ENCODE measurements at places on chromosomes 16 and 17. TPM values are rescaled to one million over a fixed set of nuclear protein-coding genes. Genes with fewer than 3 reads are reported as not detected.

DNA sequence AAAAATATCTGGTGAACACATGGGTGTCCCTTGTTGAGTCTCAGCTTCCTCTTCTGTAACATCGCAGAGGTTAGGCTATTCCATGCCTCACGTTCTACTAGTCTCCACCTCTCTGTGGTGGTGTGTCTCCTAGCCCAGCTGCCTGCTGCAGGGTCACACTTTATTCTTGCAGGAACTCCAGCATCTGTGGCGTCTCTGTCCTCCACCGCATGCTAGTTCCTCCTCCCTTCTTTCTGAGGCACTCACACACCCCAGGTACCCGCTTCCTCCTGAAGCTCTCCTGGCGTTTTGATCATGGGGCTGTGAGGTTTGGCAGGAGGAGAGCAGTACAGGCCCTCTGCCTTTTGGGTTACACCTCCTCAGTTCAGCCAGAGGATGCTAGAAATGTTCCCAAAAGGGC lies 9.9 kb upstream of the TEX2 start:
- no peak for DNase-seq

- DNase-seq, result peak; percentile 68
Measured at GRCh38 chr17:66200685-66201092, 8.8 kb upstream of the CEP112 start.

GRCh38 chr17:63991611-63992010 lies 6.5 kb upstream of the PRR29 start:
- DNase-seq, result no peak

FZD2 gene
- total RNA-seq, result 7.7 TPM

CD300H gene
- total RNA-seq, result not detected

- no peak for DNase-seq
Measured at GRCh38 chr16:57873218-57873617, 70.9 kb upstream of the KIFC3 start.

SLC16A6 gene
- 0.49 TPM for total RNA-seq

GRCh38 chr17:17416007-17416399 lies 60.8 kb upstream of the MED9 start:
- no peak for DNase-seq

HSD17B2 gene
- total RNA-seq, result 114 TPM

DNA sequence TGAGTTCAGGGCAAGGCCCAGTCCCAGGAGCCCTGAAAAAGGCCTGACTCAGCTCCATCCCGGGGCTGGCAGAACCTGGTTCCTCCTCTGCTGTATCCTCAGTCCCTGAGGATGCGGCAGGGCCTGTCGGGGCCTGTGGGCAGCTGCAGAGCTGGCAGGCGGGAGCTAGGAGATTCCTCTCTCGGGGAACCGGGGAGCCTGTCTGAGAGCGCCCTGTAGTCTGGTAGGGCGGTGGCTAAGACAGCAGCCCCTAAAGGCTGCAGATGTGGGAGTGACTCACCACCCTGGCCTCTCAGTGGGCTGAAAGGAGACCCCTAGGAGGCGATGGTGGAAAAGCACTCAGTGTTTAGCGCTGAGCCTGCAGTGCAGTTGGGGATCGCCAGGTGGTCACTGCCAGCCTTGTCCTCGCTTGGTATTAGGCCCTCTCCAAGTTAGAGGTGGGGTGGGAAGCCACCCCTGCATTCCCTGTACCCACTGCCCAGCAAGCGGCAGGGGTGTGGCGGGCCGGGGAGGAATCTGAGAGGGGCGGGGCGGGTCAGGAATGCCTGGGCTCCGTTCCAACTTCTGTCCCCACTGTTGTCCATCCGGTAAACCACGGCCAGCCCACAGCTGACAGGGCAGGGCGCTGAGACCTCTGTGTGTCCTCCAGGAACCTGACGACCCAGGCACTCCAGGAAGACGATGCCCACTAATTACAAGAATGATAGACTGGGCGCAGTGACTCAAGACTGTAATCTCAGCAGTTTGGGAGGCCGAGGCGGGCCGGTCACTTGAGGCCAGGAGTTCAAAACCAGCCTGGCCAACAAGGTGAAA lies 29.5 kb upstream of the CDH1 start:
- DNase-seq, result peak; percentile 80

SDR42E2 gene
- total RNA-seq, result 0.26 TPM

WNK4 gene
- total RNA-seq, result 0.37 TPM

RASD1 gene
- total RNA-seq, result 4.6 TPM

DNA sequence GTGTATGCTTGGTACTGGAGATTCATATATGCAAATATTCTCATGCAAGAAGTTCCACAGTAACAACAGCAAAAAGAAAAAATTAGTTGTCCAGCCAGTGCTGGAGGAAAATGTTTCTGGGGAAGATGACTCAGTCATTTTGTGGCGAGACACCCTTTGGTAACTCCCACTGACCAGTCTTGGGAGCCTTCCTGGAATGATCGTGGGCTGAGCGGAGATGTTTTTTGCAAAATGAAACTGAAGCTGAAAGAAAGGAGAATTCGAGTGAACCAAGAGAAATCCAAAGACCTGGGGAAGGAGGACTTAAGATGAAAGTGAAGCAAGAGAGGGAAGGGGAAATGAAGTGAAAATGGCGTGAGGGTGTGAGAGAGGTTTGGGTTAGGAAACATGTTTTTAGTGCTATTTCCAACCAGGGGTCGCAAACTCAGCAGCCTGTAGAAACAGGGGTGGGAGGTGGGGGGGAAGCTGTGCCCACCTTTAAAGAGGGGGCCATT lies 5.2 kb downstream of the ITPRIPL2 start:
- DNase-seq, result peak; percentile 51

DLG4 gene
- 36.5 TPM for total RNA-seq

PTX4 gene
- 0.14 TPM for total RNA-seq

TMC7 gene
- total RNA-seq, result 1.4 TPM

GRCh38 chr17:4739122-4740024 lies at the start of the genes CXCL16 and ZMYND15:
TSS of gene CXCL16 (minus strand) at chr17:4739928. CDS start at chr17:4739339, 589 bp downstream.
TSS of gene ZMYND15 (plus strand) at chr17:4739833. CDS start at chr17:4740549, 716 bp downstream.
- DNase-seq, result peak; percentile 48

GRCh38 chr17:50679008-50679544 lies 28.6 kb downstream of the ANKRD40 start:
- DNase-seq, result no peak

DNA sequence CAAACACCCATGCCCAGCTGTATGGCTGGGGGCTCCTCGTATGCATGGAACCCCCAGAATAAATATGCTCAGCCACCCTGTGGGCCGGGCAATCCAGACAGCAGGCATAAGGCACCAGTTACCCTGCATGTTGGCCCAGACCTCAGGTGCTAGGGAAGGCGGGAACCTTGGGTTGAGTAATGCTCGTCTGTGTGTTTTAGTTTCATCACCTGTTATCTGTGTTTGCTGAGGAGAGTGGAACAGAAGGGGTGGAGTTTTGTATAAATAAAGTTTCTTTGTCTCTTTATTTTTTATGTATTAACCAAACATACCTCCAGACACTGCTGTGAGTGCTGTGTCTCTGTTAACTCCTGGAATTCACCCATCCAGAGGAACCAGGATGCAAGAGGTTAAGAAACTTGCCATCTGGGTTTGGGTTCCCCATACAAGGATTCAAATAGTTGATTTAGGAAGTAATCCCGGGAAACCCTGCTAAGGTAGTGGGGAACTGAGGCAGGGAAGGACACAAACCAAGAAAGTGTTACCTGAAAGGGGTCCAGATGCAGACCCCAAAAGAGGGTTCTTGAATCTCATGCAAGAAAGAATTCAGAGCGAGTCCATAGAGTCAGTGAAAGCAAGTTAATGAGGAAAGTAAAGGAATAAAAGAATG lies 37.4 kb upstream of the IL21R start:
- DNase-seq, result peak; percentile 69

IRX5 gene
- 0.12 TPM for total RNA-seq
